H54 (cell line): ENCODE measurements at places on chromosomes 11 and 22.

- no peak for DNase-seq
These were observed 76.2 kb downstream of the KCNC1 start for GRCh38 chr11:17810746-17811145.

DNA sequence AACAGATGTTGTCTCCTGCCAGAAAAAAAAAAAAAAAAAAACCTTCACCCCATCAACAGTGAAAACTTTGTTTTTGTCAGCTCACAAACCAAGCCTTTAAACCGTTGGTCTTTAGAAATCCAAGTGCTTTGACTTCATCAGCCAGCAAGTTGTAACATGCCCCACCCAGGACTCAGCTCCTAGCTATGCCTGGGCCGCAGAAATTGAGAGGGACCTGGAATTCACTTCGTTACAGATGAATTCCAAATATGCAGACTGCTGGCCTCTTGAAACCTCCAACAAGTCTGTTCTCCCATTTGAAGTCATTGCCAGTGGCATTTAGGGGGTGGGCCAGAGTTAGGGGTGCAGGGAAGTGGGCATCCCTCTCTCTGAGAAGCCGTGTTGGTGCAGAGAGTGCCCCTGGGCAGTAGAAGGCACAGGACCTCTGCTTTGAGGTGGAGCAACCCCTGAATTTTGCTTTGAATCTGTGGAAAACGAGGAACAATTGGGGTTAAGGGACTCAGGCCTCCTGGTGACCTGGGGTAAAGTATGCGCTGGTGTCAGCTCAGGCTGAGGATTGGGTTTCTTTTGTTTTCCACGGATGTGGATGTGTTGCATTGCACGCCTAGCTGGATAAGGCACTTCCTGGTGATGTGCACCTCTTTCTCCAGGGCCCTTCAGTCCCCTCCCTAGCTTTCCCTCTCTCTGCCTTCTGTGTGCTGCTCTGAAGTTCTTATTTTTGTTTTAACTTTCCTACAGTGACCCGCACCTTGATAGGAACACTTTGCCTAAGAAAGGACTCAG, 109.5 kb downstream of the DBX1 start:
- DNase-seq: no peak

DNA sequence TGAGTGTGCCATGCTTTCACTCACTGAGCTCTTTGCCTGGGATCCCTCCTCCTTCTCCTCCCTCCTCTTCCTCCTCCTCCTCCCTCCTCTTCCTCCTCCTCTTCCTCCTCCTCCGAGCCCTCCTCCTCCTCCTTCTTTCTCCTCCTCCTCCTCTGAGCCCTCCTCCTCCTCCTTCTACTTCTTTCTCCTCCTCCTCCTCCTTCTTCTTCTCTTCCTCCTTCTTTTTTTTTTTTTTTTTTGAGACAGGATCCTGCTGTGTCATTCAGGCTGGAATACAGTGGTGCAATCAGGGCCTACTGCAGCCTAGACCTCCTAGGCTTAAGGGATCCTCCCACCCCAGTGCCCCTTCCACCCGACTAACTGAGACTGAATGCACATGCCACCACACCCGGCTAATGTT, 62.3 kb downstream of the DEUP1 start:
- no peak for DNase-seq

DNA sequence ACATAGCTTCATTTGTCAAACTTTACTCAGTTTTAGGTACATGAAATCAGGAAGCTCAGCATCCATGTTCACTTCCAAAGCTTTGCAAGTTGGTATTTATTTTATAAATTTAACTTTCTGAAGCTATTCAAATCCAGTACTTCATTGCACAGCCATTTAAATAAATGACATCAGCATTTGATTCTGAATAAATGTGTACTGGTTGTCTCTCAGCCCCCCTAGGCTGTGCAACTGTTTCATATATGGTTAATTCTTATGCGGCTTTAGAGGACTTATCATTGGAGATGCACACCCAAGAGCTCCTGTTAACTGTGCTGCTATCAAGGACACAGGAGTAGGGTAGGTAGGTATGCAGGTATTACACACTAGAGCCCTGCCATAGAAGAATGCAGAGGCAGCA, 325.1 kb downstream of the SOX6 start:
- no peak for DNase-seq

DNA sequence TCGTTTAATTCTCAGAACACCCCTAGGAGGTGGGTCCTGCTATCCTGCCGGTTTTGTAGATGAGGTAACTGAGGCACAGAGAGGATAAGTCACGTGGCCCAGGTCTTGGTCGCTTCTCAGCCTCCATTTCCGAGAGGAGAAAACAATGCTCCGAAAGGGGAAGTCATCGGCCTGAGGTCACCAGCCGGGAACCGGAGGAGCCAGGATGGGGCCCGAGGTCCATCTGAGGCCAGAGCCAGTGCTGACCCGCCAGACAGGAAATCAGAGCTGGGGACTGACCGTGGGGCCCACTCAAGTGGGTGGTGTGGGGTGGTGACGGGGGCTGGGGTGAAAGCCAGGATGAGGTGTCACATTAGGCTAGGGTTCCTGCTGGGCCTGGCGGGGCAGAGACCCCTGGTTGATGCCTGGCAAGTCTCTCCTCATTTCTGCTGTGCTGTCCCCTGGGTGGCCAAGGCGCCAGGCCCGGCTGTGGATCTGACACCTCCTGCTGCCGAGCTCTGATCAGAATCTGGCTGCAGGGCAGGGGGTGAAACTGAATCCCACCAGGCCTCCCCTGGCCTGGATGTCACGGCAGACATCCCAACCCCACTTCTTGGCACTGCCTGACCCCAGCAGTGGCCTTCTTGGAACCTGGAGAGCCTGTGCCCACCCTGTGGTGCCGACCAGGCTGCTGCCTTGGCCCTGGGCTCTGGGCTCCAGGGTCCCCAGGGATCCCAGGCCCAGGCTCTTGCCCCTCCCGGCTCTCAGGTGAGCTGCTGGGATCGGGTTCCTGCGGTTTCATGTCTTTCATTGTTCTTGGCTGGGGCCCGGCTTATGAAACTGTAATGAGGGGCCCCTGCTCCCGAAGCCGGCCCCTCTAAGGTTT, 12.0 kb downstream of the TRIOBP start:
- DNase-seq: no peak

GRCh38 chr11:62865635-62866034, 15.1 kb upstream of the SLC3A2 start:
- no peak for DNase-seq

DNA sequence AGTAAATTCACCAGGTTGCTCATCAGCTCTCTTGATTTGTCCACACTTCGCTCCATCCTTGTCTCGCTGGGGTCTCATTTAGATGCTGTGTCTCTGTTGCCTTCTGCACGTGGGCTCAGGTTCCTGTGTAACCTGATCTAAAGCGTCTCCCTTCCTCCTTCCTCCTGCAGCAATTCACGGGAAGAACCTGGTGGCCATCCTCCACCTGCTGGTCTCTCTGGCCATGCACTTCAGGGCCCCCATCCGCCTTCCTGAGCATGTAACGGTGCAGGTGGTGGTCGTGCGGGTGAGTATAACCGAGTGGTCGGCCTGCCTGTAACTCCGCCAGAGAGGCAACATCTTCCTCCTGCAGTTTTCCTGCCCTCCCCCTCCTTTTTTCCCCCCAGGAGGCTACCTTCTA, 48.0 kb upstream of the PARVG start:
- DNase-seq: no peak

DNA sequence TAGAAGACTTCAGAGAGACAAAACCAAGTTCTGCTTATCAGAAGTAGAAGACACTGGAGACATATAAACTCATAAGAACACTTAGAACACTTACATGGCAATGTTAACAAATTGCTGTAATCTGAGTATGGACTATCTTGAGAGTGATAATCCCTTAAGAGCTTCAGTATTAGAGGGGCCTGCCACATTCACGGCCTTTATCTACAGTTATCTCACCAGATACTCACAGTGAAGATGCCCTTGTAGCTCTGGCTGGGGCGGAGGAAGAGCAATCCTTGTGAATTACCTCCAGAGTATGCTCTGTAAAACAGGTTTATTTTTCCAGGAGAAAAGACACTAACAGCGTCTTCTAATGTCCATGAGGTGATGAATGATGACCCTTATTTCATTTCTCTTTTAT, 762.8 kb downstream of the FAM181B start:
- DNase-seq: no peak

- no peak for DNase-seq
These were observed 148.1 kb downstream of the FAM76B start for GRCh38 chr11:95641495-95641894.

DNA sequence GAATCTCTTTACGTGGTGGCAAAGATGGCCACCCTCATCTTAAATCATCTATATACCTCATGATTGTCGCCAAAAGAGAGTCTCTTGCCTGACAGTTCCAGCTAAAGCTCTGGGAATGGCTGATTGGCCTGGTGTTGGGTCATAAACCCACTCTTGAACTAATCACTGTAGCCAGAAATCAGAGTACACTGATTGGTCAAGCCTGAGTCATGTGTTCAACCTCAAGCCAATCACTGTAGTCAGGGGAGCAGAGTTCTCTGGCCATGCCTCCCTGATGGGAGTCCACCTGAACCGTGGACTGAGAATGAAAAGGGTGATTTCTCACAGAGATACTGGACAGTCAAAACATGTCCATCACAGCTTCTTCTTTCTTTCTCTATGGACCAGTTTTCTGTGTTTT, 45.8 kb downstream of the RCN1 start:
- DNase-seq: no peak

DNA sequence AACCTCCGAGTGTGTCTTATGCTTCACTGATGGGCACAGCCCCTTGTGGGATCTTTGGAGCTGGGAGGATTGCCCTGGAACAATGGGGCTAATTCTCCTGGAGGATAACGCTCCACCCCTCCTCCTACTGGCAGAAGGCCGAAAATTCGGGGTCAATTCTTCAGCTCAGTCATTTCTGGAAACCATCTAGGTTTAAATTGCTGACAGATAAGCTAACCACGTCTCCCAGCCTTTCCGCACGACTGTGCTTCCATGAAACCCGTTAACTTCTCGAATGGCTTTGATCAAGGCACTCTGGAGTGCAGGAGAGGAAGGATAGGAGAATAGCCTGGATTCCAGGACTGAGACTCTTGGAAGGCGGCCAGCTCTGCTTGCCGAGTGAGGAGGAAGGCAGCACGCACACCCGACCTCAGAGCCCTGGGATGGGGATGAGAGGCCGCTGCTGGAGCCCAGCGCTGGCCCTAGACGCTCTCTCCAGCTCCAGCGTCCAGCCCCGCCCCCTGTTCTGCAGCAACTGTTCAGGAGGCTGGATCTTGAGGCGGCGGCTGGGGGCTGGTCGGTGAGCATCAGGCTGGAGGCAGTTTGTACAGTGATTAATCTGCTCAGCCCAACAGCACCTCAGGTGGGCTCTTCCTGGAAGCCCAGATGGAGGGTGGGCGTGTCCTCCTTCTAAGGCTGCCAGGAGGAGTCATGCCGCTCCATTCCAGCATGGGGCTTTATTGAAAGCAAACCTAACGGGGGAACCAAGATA, 176.7 kb upstream of the NCAM1 start:
- no peak for DNase-seq

DNA sequence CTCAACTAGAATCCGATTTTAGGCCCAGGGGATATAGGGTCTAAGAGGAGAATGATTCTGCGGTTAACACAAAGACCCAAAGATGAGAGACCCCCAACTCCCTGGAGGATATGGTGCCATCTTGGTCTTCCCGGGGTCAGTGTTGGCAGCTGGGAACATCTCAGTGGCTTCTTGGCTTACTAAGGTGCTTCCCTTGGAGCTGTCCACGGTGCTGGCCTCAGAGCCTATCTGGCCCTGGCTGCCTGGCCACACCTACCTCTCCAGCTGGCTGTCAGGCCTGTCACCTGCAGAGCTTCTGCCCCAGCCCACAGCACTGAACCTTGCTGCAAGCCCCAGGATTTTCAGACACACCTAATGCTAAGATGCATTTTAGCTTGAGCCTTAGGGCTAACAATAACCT, 70.7 kb upstream of the THY1 start:
- DNase-seq: no peak

- DNase-seq: no peak
These were observed 131.4 kb upstream of the UBASH3B start for GRCh38 chr11:122523846-122524805.

DNA sequence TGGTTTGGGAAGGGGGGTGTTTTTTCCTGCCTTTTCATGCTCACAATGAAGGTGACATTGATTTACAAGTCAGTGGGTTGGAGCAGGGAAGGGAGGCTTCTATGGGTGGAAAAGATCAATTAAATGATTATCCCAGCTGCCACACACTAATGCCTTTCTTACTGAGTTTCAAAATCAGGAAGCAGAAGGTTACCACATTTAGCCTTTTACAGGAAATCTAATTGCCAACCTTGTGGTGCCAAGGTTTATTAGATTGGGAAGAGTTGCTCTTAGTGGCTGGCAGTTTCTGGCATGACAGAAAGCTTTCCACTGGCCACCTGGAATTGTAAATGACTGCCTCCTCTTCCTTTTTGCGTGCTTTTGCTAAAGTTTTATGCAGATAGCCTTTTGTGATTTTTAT, 98.7 kb downstream of the NAV2 start:
- DNase-seq: no peak

- DNase-seq: no peak
These were observed 143.5 kb downstream of the NXPE2 start for GRCh38 chr11:114821621-114822412.

DNA sequence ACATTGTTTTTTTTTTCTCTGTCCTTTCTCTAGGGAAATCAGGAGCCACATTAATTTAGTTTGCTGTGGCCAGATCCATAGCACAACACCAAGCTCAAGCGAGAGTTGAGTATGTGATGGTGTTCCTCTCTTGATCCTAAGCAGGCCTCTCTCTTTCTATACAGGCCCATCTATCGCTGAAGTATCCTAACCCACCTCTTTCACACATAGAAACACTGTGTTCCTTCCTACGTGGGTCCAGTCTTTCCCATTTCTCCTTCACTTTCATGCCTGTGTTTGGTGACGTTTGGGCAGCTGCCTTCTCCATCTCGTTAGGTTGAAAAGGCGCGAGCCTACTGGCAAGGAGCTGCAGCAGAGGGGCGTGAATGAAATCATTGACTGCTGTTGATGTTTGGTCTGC, 2.4 kb downstream of the PACS1 start:
- no peak for DNase-seq
